ENCODE measurements at places on chromosomes 12 and 14.

DNA sequence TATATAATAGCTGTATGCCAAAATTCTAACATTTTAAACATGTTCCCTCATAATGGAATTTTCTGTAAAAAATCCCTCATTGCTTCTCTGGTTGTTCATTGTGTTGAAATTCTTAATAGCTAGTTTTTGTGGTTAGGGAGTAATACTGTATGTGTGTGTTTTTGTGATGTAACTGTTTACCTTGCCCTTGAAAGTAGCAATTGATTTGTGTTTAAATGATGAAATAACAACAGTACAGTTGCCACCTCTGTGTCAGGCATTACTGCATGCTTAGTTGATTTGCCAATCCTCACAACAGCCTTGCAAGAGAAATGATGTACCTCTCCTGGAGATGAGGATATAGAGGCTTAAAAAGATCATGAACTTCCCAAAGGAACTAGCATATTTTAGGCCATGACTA is 94.9 kb downstream of the DAAM1 start:
- no peak for DNase-seq

GRCh38 chr12:107092669-107093416 is 506 bp downstream of the CRY1 start:
- DNase-seq: peak; percentile 43

GRCh38 chr12:124370851-124371250 is 76.0 kb downstream of the RFLNA start:
- no peak for DNase-seq

- DNase-seq: no peak
These were observed 221.0 kb downstream of the ASCL1 start for GRCh38 chr12:103178366-103179080.

- no peak for DNase-seq
These were observed 191.5 kb downstream of the PAX9 start for GRCh38 chr14:36852981-36853691.

- DNase-seq: no peak
These were observed 8.6 kb upstream of the PLXNC1 start for GRCh38 chr12:94139816-94140215.

DNA sequence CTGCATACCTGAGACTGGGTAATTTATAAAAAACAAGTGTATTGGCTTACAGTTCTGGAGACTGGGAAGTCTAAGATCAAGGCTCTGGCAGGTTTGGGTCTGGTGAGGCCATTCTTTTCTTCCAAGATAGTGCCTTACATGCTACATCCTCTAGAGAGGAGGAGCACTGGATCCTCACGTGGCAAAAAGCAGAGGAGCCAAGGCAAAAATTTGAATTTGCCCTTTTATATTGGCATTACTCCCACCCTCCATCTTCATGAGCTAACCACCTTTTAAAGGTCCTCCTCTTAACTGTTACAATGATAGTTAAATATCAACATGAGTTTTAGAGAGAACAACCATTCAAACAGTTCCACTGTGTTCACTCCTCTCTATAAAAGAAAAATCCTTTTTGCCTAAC is 286.3 kb upstream of the SEL1L start:
- no peak for DNase-seq

DNA sequence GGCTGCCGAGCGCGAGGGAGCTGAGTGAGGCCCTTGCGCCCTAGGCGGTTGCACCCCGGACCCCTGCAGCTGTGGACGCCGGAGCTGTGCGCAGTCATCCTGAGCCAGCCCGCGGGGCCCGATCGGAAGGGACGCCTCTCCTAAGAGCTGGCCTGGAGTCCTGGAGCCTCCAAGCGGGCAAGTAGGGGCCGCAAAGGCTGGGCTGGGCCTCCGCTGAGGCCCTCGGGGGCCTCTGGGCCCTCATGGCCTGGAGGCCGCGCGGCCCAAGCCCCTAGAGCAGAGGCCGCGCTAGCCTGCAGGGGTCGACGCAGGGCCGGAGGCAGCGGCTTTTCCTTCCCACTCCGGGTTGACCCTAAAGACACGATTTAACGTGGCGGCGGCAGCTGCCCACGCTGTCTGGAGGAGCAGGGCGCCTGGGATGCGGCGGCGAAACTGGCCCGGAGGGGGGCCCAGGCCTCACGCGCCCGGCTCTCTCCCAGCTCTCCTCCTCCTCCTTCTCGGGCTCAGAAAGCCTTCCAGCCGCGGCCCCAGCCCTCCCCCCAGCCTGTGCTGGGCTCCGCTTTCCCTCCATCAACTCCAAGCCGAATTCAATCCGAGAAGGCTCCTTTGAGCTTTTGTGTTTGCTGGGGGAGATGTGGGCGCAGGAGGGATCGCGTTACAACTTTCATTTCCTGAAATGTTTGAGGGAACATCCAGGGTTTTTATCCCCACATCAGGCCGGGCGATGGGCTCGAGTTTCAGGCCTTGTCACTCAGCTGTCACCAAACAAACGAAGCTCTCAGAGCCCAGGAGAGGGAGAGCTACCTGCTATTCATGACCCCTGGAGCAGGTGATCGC is 11.6 kb downstream of the SIX1 start:
- no peak for DNase-seq

GRCh38 chr14:96066976-96067375 is 27.8 kb downstream of the C14orf132 start:
- DNase-seq: no peak

- no peak for DNase-seq
These were observed 34.7 kb downstream of the C12orf75 start for GRCh38 chr12:105365231-105365630.

DNA sequence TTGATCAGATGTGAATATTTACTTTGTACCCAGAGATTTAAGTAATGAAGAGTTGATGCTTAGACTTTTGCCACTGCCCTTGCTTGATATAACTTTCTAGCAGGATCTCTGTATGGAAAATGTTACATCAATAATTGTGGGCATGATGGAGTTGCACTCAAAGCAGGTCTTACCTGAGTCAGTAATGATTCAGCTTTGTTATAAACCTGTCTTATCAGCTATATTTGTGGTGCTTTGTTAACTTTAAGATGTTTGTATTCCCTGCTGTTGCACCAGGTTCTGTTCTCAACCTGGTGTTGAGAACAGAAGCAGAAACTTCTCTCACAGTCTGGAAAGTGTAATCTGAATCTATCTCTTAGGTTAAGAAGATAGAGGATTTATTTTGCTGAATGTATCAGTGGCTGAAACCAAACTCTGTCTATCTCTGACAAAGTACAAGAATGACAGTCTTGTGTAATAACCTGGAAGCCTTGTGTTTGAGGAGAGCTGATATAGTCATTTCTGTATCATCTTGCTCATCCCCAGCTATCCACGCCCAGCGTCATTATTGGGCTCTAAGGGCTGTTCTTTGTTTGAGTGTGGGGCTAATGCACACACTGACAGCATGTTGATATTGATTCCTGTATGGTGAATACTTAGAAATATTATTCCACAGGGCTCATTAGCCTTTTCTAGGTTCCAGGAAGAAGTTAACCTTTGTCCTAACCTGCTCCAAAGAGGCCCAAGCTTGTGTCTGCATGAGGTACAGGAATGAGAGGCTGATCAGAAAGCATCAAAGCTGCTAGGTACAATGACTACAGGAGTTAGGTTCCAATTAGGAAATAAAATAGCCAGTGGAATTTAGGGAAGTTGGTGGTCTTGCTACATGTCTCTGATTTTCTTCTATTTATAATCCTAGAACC is 3.6 kb downstream of the AKAP6 start:
- DNase-seq: no peak

DNA sequence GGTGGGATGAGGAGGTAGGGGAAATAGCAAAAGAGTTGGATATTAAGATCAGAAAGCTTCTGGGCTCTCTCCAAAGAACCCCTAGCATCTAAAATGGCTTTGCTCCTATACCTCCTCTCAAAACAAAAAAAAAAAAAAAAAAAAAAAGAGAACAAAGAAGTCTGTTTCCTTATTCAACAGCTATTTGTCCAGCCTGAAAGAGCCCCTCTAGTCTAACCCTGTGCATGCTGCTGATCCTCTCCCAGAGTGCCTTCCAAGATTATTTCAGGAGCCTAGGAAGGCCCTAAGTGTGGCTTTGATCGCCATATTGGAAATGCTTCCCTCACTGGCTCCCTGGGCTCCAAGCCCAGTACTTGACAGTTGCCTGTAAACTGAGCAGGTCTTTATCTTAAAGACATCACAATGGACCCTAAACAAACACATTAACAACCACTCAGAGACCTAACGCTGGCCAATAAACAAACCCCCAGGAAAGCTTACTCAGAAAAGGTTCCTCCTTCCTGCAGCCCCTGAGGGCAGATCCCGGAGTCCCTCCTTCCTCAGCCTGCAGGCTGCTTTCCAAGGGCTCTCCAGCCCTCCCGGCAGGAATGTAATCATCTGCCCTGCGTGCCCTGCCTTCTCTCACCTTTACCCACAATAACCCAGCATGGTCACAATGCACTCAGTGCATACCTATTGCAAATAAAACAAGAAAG is 17.4 kb upstream of the COL2A1 start:
- DNase-seq: peak; percentile 89

DNA sequence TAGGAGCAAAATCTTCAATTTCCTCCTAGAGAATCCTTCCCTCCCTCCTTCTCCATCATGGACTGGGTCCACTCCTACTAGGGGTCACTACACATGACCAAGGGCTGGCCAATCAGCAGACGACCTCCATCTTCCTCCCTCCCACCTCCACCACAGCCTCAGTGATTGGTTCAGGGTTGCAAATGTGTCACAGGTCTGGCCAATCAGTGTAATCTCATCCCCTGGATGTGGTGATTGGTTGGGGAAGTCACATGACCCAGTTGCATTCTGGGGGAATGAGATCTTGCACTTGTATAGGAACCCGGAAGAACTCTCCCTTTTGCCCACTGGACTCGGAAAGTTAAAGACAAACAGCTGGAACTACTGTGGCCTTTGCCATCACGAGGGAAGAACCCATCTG is 169.2 kb downstream of the PIWIL1 start:
- no peak for DNase-seq

Data from NCI-H1105 (cell line).